ENCODE measurements at places on chromosomes 7 and 10.

DNA sequence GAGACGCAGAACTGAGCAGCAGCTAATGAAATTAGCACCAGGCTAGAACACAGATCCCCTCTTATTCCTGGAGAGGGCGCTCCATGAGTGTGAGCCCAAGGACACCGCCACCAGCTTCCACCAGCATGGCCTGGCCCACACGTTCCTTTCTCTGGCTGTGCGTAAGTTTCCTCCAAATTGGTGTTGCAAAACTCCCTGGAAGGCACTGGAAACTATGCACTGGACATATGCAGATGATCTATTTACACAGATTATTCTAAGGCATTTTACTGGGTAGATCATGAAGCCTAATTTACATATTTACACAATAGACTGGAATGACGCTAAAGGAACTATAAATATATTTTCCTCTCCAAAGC, 455.6 kb upstream of the FOXK1 start:
- no peak for DNase-seq

DNA sequence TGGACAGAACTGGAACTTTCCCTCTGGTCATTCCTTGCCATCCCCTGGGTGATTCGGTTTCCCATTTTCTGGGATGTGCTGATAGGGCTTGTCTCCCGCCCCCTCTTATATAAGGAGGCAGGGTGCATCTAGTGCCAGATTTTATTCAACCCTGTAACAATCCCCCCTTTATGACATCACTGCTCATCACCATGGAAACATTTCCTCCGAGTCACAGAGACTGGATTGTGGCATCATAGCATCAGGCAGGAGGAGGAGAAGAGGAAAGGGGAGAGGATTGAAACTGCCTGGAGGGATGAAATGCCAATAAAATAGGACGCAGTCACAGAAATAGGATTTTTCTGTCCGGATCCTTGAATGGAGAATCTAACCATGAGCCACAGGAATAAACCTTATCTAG, 25.0 kb downstream of the SORCS3 start:
- no peak for DNase-seq

DNA sequence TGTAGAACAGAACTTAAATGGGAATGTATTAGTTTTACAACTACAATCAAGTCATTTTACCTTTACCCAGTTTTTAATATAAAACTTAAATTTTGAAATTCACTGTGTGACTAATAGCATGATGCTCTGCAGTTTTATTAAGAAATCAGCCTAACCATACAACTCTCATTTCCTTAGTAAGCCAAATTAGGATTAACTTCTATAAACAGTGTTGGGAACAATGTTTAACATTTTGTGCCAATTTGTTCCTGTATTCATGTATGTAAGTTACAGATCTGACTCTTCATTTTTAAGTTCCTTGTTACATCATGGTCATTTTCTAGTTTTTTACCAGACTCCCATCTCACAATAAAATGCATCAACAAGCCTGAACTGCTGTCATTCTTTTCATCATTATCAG, 209.8 kb downstream of the ZEB1 start:
- no peak for DNase-seq

DNA sequence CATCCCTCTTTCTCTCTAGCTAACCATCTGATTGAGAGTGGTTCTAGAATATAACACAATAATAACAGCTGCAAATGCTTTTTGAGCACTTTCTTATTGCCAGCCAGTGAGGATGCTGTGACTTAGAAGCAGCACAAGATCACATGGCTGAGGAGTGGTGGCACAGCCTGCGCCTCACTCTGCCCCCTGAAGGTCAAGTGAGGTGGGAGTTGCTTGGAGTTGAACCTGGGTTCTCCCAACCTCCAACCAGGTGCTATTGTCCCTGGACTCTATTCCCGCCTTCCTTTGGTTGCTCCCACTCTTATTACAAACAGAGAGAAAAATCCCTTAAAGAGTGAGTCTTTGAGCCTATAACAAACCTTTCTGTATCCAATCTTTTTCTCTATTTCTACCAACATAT, 280.3 kb upstream of the PODXL start:
- DNase-seq: no peak

DNA sequence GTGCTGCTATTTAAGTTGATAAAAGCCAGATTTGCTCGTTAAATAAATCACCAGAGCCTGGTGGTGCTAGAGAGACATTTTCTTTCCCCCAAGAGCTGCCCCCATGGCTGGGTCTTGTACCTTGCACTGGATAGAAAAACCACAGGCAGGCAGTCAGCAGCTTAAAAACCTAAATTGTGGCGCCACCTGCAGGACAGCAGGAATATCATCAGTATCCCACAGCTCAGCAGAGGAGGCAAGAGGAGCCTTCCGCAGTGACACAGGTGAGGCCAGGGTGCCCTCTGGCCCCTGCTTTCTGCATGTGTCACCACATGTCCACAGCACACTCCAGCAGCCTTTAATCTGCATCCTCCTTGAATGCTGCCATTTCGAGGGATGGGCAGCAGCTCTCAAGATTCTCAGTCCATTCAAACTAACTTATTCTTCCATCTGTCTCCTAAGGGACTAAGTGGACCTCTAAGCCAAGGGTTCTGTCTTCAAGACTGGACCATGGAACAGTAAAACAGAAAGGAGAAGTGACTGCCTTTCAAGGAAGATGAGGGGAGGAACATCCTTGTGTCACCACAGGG, 4.5 kb upstream of the PLXNA4 start:
- peak; percentile 77 for DNase-seq

DNA sequence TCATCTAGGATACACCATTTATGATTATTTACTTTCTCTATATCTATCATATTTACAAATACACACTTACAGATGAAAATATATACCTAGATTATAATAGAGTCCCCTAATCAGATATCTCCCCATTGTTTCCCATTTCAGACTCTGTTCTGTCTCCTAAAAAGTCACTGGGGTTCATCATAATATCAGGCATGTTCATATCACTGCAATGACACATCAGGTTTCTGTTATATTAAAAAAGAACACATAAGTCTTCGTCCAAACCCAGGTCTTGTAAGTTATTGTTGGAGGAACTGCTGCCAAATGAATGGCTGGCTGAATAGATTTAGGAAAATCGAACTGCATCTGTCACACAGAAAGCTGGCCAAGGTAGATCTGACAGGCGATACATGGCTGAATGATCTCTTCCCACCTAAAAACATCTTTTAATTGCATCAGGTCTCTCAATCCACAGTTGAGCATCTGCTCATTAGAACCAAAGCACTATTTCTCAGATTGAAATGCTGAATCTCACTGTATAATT, 178.7 kb downstream of the CACNA2D1 start:
- DNase-seq: no peak

GRCh38 chr7:121797657-121798452, 75.1 kb upstream of the PTPRZ1 start:
- DNase-seq: no peak

DNA sequence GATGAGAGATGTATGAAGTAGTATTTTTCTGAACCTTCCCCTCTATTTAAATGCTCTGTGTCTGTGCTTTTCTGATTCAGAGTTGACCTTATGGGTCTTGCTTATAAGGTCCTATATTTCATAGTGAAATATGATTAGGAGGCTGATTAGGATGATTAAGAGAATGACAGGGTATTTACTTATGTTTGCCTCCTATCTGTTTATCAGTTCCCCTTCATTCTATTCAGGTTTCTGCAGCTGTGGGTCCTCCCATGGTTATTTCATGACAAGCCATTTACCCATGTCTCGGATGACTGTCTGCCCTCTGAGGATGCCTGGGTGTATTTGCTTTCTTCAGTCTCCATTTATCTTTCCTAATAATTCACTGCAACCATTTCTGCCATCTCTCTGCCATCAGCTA, 16.9 kb downstream of the RPA3 start:
- DNase-seq: no peak

DNA sequence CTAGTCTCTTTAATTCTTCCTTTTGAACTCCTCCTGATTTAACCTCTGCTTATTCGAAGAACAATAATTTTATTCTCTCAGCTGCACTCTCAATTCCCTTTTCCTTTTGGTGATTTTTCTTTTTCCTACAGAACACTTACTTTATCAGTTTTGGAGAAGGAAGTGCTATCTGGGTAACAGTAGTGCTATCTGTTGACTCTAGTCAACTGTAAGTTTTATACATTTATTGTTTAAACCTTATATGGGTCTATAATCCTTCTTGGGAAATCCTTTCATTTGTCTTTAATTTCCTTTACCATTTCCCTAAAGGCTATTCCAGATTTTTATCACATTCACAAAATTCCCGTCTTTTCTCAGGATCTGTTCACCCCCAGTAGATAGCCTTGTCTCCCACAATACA, 64.2 kb downstream of the CFTR start:
- DNase-seq: no peak

DNA sequence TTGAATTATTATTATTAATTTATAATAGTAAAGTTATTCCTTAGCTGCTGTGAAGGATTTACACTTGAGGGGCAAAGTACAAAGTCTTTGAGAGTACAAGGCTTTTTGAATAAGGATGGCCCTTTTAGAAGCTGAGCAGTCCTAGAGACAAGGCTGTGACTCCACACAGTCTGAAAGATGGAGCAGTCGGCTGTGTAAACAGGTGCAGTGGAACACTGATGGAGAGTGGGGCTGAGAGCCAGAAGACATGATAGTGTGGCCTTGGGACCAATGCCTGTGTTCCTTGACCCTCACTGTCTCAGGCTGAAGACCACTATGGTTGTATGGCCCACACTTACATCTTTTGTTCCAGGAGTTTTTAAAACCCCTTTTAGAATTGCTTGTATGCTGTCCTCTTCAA, 311.2 kb upstream of the PHF14 start:
- no peak for DNase-seq

- DNase-seq: no peak
Observed at GRCh38 chr10:78997635-78998618, 70.8 kb upstream of the ZMIZ1 start.

- DNase-seq: no peak
Observed at GRCh38 chr7:4834601-4835397, 27.0 kb downstream of the PAPOLB start.

- DNase-seq: no peak
Observed at GRCh38 chr7:123054357-123055133, 59.0 kb upstream of the TAS2R16 start.

DNA sequence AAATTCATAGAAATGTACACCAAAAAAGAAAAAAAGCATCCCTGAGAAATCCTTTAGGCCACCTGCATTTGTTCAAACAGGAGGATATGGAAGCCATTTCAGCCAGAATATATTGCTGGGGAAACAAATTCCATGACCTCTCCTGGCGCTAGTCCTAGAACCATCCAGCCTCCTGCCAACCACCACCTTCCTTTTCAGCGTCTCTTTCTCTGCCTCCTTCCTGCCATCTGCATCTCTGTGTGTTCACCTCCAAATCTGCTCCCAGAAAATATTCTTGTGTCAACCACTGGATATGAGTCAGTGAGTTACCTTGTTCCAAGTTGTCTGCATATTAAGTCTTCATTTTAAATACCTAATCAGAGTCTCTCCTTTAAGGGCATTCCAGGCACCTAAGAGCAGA, 50.6 kb upstream of the NPY start:
- DNase-seq: no peak

DNA sequence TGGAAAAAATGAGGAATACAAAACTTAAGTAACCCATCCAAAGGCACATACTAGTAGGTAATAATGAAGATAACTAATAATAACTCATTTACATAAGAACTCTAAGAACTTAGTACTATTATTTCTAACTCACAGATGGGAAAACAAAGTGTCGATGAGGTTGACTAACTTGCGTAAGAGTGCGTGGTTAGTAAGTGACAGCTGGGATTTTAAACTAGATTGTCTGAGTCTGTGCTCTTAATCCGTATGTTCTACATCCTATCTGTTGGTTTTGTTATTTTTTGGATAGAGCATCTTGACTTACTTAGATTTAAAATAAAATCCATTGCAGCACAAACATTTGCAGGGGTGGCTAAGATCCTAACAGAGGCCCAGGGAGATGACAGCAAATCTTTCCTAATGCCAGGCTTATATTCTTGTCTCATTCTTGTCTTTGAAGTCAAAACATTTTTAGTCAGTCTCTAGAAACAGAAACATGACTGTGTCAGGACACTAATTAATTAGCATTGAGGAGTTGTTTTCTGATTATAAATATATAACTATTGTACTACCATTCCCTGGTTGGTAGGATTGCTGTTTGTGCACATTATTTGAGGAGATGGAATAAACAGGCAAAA, 11.7 kb downstream of the RPA3 start:
- DNase-seq: no peak

GRCh38 chr10:127052001-127052400, 144.4 kb downstream of the INSYN2A start:
- DNase-seq: no peak

DNA sequence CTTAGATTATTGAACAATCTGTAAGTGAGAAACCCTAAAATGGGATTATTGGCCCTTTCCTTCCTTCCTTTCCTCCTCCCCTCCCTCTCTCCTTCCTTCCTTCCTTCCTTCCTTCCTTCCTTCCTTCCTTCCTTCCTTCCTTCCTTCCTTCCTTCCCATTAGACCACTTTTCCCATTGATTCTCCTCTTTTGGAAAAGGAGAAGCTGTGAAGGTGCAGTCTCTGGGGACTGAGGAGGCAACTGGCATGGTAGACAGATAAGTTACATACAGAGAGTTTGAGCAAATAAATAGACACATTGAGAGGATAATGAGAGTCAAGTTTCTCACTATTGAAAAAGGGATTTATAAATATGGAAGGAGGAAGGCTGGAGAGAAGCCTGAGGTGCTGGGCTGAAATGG, 45.0 kb upstream of the CCDC7 start:
- DNase-seq: no peak

DNA sequence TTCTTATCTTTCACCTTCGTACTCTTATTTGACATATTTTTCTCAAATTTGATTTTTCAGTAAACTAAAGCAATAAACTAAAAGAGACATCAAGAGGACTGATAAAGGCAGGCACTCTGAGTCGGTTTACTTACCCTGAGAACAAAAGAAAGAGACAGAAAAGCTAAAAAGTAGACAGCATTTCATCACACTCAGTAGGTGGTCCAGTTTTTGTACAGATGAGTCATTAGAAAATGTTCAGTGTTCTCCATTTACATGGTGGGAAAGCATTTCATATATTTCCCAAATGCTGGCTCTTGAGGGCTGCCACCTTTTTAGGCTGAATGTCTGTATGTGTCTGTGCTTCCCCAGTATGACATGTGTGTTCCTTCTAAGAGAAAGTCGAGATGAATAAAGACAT, 52.7 kb downstream of the NHLRC2 start:
- no peak for DNase-seq

- no peak for DNase-seq
Observed at GRCh38 chr10:75825661-75826060, 394.2 kb downstream of the LRMDA start.

GRCh38 chr10:110872145-110872983, 636 bp downstream of the PDCD4 start:
- DNase-seq: peak; percentile 81

DNA sequence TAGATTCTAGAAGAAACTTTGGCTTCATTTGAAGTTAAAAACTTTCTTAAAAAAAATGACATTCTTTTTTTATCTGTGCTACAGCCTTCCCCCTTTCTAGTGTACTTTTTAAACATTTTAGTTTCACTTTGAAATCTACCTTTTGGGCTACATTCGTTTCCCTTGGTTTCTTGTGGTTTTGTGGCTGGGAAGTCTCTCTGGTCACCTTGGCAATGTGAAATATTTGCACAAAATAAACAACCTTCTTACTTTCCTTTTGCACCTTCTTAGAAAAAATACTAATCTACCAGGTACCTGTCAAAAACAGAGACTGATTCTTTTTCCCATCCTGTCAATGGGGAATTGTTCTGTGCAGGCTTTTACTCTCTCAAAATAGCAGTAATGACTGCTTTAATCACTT, 350.2 kb downstream of the GATA3 start:
- no peak for DNase-seq

- DNase-seq: no peak
Observed at GRCh38 chr7:24578052-24578451, 4.8 kb downstream of the PALS2 start.

Data from activated naive CD8-positive, alpha-beta T cell treated with anti-CD3 and anti-CD28 coated beads, Interleukin-2, amount 10 ng/mL, durations not matched to agents 7 days and 5 days (primary cell).